ENCODE measurements at places on chromosomes 13 and 19. TPM values are rescaled to one million over a fixed set of nuclear protein-coding genes. Genes with fewer than 3 reads are reported as not detected.
A peak's percentile ranks its signal among the peaks of the same experiment; 100 is the strongest.

Gene KIR2DL4
- total RNA-seq, result not detected

Gene WDR88
- total RNA-seq, result not detected

Gene EPN1
- total RNA-seq, result 102 TPM

Gene UTP14C
- total RNA-seq, result 17.9 TPM

Gene ZNF99
- not detected for total RNA-seq

Gene RUBCNL
- total RNA-seq, result 0.37 TPM

GRCh38 chr19:38193445-38193844 lies 30.6 kb downstream of the DPF1 start:
- no peak overlapping the region for H3K4me3 ChIP-seq
- H3K4me1 ChIP-seq, result peaks cover 5% of the 10 kb centered on the region
- no peaks in the 10 kb centered on the region for H3K27me3 ChIP-seq
- no peak overlapping the region for H3K27ac ChIP-seq

GRCh38 chr13:59112221-59112718 lies 1051.5 kb downstream of the DIAPH3 start:
- H3K36me3 ChIP-seq, result no peaks in the 10 kb centered on the region
- DNase-seq, result peak; percentile 87
- H3K4me3 ChIP-seq, result no peak overlapping the region
- H3K27me3 ChIP-seq, result no peaks in the 10 kb centered on the region

DNA sequence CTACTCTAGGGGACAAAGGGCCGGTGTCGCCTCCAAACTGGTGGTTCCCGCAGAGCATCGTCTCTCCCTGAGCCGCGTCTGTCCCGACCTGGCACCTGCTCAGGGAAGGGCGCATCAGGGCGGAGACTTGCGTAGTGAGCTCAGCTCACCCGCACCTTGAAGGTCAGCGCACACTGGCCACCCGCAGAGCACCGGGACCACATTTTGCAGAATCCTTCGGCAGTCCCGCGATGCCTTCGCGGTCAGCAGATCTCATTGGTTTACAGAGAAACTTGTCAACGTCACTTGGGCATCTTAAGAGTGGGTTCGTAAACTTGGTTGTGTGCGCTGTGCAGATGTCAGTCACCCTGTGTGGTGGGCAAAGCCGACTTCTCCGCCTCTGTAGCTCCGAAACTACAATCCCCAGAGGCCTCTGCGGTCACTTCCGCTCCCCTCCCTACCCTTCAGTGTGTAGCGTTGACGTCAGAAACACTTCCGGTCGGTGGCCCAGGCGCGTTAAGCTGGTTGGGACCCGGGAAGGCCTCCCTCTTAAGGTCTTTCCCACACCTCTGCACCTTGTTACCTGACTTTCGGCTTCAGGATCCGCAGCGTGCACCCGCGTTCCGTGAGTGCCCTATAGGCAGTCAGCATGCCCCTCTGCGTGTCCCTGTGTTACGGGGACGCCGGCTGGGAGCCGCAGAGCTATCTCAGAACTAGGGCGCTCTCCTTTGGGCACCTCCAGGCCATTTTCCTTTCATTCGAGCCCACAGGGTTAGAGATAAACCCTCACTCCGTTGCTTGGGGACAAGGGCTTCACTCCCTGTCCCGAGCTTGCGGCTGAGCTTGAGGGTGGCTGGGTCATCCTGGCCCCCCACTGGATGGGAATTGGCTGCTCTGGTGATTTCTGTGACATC lies 36.5 kb upstream of the ZNF527 start:
- H3K4me1 ChIP-seq, result no peaks in the 10 kb centered on the region
- DNase-seq, result peak; percentile 67
- peaks cover 13% of the 10 kb centered on the region for H3K36me3 ChIP-seq
- H3K27me3 ChIP-seq, result no peaks in the 10 kb centered on the region

- peak; percentile 56 for DNase-seq
- H3K4me1 ChIP-seq, result no peaks in the 10 kb centered on the region
- no peak overlapping the region for H3K4me3 ChIP-seq
Measured at GRCh38 chr19:51514866-51515481, 13.4 kb upstream of the SIGLEC12 start.

- DNase-seq, result peak; percentile 55
- peaks cover 36% of the 10 kb centered on the region for H3K36me3 ChIP-seq
- H3K27me3 ChIP-seq, result no peaks in the 10 kb centered on the region
- peaks cover 9% of the 10 kb centered on the region for H3K4me1 ChIP-seq
- H3K4me3 ChIP-seq, result peak within 1 kb of the TSS; percentile 71
Measured at GRCh38 chr19:3062165-3063105, at the start of gene TLE5. TSS of gene TLE5 (minus strand) at chr19:3062495. CDS start at chr19:3062200, 295 bp downstream.

All from MCF 10A (cell line).